ENCODE measurements at places on chromosomes 5 and 9.

DNA sequence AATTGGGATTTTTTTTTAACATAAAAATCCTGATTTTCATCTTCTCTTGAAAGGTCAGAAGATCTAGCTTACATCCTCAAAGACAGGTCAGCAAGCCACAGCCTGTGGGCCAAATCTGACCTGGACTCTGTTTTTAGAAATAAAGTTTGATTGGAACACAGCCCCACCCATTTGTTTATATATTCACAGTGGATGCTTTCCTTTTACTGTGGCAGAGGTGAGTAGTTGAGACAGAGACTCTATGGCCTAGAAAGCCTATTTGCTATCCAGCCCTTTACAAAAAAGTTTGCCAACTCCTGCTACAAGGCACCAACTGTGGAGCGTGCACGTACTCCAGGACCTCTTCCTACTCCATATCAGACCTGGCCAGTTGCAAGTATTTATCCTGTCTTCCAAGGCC is 13.4 kb upstream of the CCNJL start:
- DNase-seq, result no peak

- DNase-seq, result no peak
These were observed 52.2 kb downstream of the ACTL7B start for GRCh38 chr9:108803428-108804065.

DNA sequence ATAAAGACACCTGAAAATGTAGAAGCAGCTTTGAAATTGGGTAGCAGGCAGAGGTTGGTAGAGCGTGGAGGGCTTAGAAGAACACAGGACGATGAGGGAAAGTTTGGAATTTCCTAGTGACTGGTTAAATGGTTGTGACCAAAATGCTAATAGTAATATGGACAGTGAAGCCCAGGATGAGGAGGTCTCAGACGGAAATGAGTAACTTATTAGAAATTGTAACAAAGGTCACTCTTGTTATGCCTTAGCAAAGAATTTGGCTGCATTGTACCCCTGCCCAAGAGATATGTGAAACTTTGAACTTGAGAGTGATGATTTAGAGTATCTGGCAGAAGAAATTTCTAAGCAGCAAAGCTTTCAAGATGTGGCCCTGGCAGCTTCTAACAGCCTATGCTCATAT is 382.5 kb downstream of the KCNN2 start:
- no peak for DNase-seq

DNA sequence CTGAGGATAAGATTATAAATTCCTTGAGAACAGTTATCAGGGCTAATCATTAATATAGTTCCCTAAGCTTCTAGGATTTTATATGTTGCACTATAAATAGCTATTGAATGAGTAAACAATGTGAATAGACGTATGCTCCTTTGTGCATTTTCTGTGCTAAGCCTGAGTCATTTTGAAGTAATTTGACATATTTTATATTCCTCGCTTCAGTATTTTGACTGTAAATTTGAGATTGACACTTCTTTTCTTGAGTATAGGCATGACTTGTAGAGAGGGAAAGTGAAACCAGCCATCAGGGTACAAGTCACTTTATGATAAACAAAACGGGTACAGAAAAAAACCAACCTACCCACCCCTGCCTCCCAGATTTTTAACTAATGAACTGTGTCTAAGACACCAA is 367.7 kb upstream of the PRR16 start:
- DNase-seq, result no peak

DNA sequence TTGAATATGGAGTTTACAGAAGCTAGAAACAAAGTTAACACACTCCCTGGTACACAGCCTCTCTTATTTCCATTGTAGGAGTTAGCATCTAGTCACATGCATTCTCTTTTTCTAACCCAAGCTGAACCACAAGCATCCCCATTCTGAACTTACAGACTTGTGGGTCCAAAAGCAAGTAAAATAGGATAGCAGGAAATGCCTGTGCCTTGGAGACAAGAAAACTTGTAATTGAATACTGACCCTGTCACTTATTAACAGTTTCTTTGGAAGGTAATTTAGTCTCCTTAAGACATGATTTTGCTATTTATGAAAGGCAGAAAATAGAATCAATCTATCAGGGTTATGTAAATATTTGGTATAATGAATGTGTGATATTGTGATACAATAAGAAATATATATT is 353.6 kb downstream of the TLE4 start:
- DNase-seq, result no peak

- no peak for DNase-seq
These were observed 14.3 kb downstream of the ACSL6 start for GRCh38 chr5:131997026-131997726.

DNA sequence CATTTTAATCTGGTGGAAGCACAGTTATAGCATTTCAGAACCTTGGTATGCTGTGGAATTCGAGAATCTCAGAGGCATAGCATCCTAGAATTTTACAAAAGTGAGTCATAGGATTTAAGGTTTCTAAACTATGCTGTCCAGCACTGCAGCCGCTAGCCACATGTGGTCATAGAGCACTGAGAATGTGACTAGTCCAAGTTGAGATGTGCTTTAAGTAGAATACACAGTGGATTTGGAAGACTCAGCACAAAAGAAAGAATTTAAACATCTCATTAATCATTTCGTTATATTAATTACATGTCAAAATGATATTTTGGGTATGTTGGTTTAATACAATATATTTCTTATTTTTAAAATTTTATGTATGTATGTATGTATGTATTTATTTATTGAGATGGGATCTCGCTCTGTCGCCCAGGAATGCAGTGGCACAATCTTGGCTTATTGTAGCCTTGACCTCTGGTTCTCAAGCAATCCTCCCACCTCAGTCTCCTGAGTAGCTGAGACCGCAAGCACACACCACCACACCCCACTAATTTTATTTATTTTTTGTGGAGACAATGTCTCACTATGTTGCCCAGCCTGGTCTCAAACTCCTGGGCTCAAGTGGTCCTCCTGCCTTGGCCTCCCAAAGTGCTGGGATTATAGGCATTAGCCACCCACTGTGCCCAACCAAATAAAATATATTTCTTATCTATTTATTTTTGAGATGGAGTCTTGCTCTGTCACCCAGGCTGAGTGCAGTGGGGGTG is 20.4 kb upstream of the RPS14 start:
- DNase-seq, result no peak

DNA sequence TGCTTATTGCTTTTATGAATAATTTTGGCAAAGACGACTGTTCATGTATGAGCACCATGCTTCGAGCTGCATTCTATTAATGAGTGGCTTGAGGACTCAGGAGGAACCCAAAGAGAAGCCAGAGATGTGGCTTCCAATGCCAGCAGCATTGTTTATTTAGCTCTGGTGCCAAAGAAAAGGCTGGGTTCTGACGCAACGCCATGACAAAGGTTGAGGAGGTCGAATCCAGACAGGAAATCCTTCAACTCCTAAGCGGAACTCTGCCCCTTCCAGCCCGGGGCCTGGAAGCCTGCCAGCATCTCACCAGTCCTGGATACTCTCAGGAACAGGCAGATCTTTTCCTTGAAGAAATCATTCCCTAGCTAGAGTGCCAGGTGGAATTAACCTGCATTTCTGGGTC is 104.4 kb downstream of the ARHGAP26 start:
- DNase-seq, result peak; percentile 23

DNA sequence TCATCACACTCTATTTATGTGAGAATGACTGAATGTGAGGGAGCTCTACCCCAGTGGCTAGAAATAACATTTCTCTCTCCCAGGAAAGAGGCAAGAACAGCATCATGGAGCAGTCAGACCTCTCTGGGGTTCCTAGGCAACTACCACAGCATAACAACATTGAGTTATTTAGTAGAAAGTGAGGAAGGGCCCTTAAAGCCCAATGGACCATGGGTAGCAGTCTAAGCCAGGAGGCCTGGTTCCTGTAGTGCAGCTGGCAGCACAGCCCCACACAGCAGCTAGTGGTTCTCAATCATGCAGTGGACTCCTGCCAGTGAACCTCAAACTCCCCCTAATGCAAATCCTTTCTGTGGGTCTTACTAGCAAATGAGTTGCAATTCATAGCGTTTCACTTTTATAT is 55.3 kb downstream of the SPEF2 start:
- DNase-seq, result no peak

DNA sequence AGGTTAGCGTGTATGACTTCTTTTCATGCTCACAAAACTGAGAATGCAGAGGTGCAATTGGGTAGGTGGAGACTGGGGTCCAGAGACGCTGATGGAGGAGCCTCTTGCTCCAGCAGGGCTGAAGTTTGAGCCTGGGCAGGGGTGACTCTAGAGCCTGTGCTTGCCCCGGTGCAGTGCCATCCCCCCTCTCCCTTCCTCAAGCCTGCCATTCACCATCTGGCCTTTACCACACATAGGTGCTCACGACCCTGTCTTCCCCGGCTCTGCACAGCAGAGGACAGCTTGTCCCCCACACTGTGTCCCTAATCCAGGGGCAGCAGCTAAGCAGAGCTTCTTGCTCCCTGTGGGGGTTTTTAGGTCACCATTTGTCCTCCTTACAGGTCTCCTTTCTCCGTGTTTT is 86.5 kb downstream of the DAP start:
- no peak for DNase-seq

- DNase-seq, result no peak
These were observed 286.3 kb upstream of the EFNA5 start for GRCh38 chr5:107957051-107957450.

- no peak for DNase-seq
These were observed 90.7 kb upstream of the NR3C1 start for GRCh38 chr5:143494162-143494561.

DNA sequence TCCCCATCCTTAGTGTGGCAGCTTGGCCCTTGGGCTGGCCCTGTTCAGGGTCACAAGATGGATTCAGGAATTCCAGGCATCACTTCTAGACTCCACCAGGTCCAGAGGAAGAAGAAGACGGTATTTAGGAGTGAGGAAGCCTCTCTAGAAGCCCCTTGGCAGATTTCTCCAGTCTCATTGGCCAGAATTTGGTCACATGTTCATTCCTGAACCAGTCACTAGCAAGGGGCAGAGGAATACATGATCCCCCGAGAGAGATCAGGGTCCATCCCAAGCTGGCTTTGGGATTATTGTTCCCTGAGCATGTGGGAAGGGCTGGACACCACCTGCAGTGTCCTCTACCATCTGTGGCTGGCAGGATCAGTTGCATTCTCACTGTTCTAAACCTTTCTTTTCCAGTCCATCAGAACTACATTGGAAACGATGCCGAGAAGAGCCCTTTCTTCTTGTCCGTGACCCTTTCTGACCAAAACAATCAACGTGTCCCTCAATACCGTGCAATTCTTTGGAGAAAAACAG is 48.5 kb downstream of the GARNL3 start:
- DNase-seq, result no peak

GRCh38 chr5:180607861-180608571 is 16.7 kb upstream of the SCGB3A1 start:
- no peak for DNase-seq

GRCh38 chr5:1641041-1641440 is 117.3 kb upstream of the LPCAT1 start:
- DNase-seq, result no peak

DNA sequence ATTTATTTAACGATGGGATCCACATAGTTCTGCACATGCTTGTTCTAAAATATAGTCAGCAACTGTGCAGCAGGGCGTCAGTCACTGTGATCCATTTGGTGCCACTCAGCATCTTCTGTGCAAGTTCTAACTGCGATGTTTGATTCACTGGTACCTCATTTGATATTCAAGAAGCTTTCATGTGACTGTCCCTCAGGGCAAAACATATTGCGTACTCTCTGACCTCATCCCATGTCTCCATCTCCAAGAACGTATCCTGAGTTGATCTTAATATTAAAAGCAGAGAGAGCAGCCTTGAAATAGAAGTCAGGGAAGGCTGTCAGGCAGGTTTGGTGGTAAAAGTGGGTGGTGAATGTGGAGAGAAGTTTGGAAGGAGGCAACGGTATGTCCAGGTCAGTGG is 116.5 kb upstream of the ATP10B start:
- DNase-seq, result no peak

- no peak for DNase-seq
These were observed 6.7 kb downstream of the GAPT start for GRCh38 chr5:58497921-58498320.

GRCh38 chr5:32975656-32976375 is 264.7 kb downstream of the NPR3 start:
- DNase-seq, result no peak

- no peak for DNase-seq
These were observed 187.4 kb downstream of the ACTL7B start for GRCh38 chr9:108668191-108668937.

- DNase-seq, result no peak
These were observed 74.1 kb upstream of the PIK3R1 start for GRCh38 chr5:68141494-68141893.

DNA sequence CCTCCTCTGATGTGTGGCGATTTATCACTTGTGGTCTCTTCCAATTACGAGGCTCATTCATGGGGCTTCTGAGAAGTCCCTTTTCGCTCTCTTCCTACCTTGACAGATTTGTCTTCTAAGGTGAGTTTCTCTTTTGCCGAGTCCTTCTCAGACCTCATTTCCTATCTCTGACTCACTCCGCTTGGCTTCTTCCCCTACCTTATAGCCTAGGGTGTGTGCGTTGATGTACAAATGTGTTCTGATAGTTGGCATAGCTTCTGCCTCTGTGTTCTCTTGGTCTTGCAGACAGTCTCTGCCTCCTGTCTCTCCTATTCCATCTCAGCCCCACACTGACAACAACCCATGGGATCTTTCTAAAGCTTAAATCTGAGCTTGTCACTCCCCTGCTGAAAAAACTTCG is 56.9 kb upstream of the SHB start:
- no peak for DNase-seq

DNA sequence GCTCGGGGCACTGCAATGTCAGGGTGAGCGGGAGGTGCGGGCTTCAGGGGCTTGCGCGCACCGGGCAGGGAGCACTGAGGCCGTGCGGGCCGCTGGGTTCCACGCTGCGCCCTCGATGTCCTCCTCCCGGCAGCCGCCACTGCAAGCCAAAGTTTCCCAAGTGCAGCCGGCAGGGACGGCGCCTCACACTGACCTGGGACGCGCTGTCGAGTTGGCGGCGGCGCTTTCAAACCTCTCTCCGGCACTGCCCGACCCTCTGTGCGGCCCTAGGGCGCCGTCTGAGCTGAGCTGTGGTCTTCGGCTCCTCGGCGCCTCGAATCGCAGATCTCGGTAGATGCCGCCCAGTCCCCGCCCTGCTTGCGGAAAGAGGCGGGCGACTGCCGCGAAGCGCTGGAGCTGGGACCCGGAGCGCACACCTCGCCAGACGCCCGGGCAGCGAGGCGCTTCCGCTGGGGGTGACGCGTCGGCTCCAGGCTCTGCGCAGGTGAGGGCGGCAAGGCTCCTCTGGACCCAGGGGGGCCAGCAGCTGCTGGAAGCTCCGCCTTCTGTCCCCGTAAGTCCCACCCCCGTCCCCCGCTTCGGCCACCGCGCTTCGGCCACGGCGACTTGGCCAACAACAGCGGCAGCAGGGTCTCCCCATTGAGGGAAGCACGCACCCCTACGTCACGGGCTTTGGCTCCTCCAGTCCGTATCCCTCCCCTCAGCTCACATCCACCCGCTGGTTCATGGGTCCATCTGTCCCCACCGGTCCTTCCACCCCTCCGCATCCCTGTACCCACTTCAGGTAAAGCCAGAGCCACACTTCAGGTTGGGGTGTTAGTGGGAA is at the start of gene ANKRD34B:
Gene ANKRD34B (minus strand): TSS at position 320 of the 826 bp plus-strand sequence. CDS start 10,261 bp downstream, outside the sequence.
- DNase-seq, result peak; percentile 59

GRCh38 chr5:6427694-6428093 is 21.0 kb upstream of the UBE2QL1 start:
- DNase-seq, result no peak

- no peak for DNase-seq
These were observed 7.4 kb downstream of the PTGS1 start for GRCh38 chr9:122378236-122378635.
